ENCODE measurements at places on chromosomes 4 and X. TPM values are rescaled to one million over a fixed set of nuclear protein-coding genes. Genes with fewer than 3 reads are reported as not detected.

DNA sequence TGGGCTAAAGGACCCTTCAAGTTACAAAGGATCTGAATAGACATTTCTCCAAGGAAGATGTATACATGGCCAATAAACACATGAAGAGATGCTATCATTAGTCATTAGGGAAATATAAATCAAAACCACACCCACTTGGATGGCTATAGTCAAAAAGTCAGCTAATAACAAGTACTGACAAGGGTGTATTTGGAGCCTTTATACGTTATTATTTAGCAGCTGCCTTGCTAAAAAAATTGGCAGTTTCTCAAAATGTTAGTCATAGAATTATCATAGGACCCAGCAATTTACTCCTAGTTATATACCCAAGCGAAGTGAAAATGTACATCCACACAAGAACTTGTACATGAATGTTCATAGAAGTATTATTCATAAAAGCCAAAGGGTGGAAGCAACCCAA lies 112.7 kb upstream of the DUSP21 start:
- peak; percentile 40 for DNase-seq

PTCHD1 gene
- not detected for total RNA-seq

- no peak for DNase-seq
These were observed 134.4 kb downstream of the EVC2 start for GRCh38 chr4:5573965-5574364.

GAGE12E gene
- total RNA-seq: not detected

DNA sequence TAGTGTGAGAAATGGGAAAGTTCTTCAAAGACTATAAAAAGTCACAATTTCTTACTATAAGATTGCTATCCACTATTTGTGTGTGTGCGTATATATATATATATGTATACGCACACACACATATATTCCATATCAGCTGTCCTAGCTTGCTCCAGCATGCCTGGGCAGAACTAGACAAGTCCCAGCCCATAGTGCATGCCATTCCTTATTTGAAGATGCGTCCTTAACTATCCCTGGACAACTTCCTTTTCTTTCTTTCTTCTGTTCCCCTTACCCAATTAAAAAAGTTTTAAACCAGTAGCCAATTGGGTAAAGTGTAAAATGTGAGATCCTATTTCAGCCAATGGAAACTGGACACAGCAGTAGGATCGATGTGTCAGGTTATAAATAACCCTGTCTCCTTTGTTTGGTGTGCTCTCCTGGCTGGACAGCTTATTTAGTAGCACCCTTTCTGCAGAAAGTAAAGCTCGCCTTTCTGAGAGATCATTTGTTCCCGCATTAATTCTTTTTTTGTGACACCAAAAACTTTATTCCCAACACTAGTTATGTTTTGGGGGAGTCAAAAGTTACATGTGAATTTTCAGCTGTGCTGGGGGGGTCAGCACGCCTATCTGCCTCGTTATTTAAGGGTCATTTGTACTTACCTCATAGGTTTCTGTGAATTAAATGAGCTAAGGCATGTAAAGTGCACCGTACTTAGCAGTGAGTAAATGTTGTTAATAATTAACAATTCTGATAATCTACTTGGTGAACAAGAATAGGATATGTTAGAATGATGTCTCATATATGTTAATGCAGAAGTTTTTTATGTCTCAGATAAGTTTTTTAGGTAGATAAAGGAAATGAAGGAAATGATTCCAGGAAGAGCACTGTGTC lies 40.9 kb downstream of the KDM6A start:
- DNase-seq: no peak

DNA sequence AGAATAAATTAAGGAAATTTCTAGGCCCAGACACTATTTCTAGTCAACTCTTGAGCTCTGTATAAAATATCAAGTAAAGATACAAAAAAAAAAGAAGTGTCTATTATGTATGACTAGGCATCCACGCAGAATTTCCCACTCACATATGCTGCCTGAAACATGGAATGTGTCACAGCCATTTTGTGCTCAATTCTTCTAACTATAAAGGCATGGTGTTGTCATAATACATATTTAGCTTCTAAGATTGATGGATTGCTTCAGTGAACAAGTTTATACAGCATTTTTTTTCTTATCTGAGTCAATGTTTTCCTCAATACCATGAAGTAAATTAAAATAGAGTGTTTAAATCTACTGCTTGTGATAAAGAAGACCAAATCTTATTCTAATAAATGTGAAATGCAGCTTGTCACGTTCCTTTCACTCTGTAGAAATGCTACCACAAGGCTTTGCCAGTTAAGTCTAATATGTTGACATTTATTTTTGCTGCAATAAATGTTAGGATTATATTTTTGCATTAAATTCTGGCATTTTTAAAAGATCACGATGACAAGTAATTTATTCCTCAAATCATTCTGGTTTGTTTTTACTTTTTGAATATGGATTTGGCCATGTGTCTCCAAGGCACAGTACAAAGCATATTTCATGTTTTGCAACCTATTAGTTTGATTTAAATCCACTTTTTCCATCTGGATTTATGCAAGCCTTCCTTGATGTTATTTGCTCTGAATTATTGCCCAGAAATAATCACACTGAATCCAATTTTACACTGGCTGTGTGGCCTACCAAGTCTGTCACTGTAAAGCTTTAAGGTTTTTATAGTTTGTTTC lies 1829.0 kb upstream of the PCDH7 start:
- no peak for DNase-seq

DNA sequence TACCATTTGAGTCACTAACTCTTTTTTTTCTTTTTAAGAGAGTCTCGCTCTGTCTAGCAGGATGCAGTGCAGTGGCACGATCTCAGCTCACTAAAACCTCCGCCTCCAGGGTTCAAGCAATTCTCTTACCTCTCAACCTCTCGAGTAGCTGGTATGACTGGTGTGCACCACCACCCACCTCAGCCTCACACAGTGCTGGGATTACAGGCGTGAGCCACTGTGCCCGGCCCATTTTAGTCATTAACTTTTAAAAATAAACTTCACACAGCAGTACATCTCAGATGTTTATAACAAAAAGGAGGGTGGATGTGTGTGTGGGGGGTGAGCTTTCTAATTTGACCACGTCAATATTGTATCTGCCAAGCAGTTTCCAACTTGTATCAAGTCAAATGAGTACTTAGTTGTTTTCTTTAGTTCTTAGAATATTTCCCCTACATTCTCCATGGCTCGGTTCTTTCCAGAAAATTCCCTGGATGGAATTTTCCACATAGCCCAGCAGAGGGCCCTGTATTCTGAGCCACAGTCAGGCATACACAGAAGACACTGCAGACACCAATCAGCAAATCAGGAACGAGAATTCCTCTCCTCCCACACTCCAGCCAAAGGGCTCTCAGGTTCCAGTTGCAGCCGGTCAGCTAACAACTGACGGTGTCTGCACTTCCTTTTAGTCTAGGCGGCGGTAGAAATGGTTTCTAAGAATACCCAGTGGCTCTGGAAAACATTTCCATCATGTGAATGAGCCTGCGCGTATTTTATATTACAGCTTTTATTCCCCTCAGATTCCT lies 20.1 kb upstream of the ARAF start:
- peak; percentile 92 for DNase-seq

OPHN1 gene
- total RNA-seq: 4.5 TPM

DNA sequence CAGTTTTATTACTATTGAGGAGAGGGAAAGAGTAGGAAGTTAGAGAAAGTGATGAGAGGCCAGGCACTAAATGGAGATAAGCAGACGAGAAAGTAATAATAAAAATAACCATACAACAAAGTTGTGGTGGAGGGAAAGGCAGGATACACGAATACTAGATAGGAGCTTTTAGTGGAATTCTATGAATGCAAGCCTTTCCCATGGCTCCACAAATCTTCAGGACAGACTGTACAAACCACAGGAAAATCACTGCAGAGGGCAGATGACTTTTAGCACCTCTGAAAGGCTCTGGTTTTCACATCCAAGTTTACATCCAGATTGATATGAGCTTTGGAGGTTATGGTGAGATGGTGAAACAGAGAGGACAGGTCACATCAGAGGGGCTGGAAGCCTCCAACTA lies 41.5 kb downstream of the TNIP3 start:
- no peak for DNase-seq

ZNF41 gene
- 7.1 TPM for total RNA-seq

NAAA gene
- 56.4 TPM for total RNA-seq

DNA sequence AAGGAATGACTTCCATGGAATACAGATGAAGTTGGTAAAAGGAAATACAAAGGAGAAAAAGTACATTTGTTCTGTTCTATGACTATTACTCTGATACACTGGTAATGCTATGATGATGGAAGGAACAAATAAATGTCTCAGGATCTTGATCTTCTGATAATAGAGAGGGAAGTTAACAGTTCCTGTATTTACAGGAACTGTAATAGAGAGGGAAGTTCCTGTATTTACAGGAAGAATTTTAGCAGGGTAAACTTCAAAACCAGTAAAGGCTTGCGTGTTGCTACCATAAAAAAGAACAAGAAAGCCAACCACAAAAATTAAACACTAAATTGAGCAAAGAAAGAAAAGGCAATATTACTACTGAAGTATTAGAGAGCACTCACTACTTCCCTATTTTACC lies 91.7 kb upstream of the HPGD start:
- DNase-seq: no peak

PNCK gene
- total RNA-seq: not detected

- DNase-seq: no peak
These were observed 54.6 kb upstream of the PARM1 start for GRCh38 chr4:74878323-74878722.

DNA sequence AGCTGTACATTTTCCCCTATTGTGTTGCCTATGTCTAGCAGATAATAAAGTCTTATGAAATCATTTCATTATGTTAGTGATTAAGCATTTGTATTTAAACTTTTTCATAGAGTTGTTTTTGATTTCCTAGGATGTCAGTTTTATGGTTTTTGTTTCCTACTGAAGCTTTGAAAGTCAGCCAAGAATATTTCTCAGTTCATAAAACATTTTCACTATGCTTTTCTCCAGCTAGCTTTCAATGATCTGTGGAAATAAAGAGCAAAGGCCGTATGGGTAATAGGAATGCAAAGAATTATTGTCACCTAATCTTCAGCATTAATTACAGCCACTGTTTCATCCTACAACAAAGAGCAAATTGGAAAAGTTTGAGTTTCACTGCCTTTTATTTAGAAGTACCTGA lies 145.7 kb upstream of the NUDT6 start:
- DNase-seq: no peak

DNA sequence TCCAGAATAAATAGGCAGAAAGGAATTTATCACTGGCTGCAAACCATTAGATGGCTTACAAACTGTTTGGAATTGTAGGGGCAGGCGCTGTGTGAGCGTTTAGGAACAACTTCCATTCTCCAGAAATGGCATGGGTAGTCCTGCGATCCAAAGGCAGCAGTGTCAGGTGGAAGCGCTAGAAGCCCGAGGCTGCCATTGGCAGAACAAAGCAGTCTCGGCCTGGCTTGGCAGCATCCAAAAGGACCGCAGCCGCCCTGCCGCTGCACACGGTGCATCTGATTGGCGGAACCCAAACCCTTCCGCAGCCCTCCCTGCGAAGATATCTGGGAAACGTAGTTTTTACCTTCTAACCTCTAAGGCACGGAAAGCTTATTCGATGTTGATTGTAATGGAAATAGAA lies 23.6 kb upstream of the YTHDC1 start:
- peak; percentile 80 for DNase-seq

CDKN2AIP gene
- total RNA-seq: 18.7 TPM

DNA sequence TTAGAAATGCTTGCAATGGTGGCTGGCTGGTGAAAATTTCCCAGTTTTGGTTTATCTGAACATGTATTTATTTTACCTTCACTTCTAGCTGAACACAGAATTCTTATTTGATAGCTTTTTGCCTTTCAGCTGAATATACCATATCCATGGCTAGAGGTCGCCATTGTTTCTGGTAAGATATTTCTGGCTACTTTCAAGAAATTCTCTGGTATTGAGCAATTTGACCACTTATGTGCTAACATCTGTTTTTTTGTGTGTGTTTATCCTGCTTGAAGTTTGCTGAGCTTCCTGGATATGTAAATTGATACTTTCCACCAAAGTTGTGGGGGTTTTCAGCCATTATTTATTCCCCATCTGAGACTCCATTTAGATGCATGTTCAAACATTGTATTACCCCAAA lies 75.4 kb downstream of the FBXW7 start:
- peak; percentile 82 for DNase-seq

LRCH2 gene
- 2.3 TPM for total RNA-seq

DNA sequence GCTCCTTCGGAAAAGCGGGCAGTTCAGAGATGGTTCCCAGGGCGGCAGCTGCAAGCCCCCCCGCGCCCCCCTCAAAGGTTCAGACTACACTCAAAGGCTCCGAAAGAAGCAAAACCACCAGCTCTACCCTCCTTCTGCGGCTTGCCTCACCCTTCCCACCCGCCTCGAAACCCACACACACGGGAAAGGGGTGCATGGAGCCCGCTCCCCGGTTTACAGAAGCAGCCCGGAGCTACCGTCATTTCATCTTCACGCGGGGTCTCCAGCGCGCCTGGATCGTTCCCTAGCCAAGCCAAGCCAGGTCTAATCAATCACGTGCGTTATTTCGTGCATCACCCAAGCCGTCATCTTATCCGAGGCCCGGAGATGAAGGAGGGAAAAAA lies 1.2 kb downstream of the NLGN4X start:
- DNase-seq: no peak

GRCh38 chr4:187016101-187016500 lies 292.4 kb upstream of the FAT1 start:
- no peak for DNase-seq

DNA sequence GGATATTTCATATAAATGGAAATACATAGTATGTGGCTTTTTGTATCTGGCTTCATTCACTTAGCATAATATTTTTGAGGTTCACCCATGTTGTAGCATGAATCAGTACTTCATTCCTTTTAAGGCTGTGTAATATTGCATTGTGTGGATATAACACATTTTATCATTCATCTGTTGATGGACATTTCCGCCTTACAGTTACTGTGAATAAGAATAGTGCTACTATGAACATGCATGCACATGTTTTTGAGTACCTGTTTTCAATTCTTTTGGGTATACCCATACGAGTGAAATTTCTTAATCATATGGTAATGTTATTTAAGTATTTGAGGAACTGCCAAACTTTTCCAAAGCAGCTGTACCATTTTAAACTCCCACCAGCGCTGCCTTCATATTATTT lies 539.6 kb upstream of the DIPK2B start:
- no peak for DNase-seq

GRCh38 chr4:184388106-184388505 lies 86.2 kb downstream of the IRF2 start:
- DNase-seq: no peak

DNA sequence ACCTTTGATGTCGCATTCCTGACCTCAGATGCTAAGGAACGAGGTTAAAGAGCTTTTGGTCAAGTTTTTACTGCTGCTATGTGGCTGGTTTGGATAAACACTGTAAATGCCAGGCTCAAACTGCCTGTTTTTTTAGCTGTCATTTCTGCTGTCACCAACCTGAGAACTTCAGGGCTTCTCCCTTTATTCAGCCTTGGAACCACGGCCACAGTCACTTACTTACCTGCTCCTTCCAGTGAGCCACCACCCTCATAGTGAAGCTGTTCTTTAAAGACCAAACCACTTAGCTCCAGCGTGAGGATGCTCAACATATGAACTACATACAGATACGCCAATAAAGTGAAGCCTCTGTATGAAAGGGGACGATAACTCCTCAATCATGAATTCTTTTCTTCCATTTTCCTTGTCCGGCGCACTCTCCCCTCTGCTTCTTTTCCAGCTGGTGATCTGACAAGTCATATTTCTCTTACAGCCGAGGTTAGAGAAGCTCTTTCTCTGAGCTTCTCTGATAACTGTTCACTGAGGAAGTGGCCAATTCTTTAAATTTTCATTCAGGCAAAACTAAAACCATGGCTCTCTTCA lies 152.8 kb upstream of the ANK2 start:
- no peak for DNase-seq
